ENCODE measurements at places on chromosomes 5 and 9.

DNA sequence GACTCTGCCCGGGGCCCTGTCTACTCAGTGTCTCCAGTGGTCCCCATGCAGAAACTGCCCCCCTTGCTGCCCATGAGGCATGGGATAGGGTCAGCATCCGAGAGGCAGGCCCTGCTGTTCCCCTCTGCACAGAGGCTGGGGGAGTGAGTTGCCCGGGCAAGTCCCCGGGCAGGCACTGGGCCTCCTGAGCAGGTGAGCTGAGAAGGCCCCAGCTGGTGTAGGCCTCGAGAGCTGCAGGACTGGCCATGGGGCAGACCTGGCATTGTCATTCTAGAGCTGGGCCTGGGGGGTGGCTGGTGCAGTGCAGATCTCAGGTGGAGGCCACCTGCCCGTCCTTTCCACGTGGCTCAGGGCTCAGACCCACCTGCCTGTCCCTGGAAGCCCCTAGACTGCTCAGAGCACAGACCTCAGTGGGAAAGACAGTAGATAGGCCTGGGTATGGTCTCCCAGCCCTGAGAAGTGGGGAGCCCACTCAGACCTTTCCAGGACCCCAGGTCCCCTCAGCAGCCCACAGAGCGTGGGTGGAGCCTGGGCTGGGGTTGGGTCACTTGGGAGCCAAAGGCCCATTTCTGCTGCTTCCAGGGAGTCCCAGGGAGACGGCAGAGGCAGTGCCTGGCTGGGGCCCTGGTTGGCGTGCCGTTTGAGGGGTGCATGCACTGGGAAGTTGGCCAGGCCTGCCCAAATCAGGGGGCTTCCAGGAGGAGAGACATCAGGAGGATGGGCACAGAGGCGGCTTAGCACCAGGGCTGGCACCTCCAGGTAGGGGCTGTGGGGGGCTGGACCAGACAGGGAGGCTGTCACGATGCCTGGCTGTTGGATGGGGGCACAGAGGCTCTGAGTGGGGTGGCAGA, 4.8 kb upstream of the NOTCH1 start:
- no peak for DNase-seq

- no peak for DNase-seq
Measured at GRCh38 chr5:138148811-138149210, 9.6 kb upstream of the NME5 start.

DNA sequence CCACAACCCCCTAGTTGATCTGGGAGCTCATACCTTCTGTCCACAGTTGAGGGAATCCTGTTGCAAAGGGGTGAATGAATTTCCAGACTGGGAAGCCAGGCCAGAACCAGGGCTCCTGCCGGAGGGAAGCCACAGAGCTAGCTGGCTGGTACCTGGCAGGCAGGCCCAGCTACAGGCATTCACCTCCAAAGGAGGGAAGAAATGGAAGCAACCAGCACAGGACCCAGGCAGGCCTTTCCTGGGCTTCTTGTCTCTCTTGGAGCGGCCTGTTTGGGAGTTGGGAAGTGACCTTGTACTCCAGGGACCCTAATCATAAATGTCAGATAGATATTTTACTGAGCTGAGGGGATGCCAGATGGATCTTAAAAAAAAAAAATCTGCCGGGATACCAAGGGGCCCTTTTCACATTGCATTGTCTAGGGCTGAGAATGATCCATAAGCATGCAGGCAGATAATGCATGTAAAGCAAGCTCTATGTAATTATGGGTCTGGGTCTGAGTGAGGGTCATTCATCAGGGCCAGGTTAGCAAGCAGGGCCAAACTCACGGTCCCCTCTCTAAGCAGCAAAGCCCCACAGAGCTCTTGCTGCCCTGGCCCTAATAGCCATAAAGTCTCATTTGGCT, 8.4 kb downstream of the NR2F1 start:
- DNase-seq = no peak

- no peak for DNase-seq
Measured at GRCh38 chr9:12930906-12931305, 156.1 kb downstream of the LURAP1L start.

GRCh38 chr5:59143926-59144333, 561.1 kb downstream of the RAB3C start:
- no peak for DNase-seq

- no peak for DNase-seq
Measured at GRCh38 chr9:27382308-27382707, 85.4 kb upstream of the EQTN start.

DNA sequence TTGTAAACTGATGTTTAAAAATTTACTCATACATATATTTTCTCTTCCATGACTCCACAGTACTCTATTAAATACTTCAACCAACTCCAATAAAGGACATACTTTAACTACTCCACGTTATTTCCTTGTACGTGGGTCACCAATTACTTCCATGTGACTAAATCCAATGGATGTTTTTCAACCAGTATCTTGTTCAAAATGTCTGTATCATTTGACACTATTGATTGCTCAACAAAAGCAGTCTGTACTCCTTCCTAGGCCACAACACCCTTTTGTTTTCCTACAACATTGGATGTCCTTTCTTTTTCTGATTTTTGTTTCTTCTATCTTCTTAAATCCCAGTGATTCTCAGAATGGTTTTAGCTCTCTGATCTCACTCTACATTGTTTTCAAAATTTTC, 943.7 kb downstream of the EFNA5 start:
- DNase-seq = no peak

DNA sequence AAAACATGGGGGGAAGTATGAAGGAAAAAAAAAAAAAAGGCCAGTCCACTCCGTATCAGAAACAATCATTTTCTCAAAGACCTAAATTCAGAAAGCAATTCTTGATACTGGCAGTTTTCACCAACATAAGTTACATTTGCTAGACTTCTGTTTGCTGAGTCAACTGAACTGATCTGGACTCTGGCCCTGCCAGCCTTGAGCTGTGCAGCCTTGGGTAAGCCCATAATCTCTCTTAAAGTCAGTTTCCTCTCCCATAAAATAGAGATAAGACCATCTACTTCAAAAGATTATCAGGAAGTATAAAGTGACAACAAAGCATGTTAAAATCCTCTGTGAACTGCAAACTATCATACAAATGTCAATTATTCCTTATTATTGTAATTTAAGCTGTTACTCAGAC, 106.8 kb downstream of the MAPKAP1 start:
- no peak for DNase-seq

- no peak for DNase-seq
Measured at GRCh38 chr5:56498759-56499395, 265.7 kb upstream of the ANKRD55 start.

DNA sequence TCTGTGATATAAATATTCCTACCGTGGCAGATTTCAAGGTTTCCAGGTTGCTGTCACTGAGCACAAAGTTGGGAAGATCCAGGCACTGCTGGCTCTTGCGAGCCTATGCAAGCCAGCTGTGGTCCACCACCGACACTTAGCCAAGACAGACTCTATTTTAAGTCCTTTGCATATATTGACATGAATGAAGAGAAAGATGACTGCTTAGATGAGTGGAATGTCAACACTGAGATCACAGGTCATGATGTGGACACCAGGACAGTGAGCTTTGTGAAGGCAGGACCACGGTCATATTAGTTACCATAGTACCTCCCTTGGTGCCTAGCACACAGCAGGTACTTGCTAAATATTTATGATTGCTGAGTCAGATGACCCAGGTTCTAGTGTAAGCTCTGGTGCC, 217.0 kb downstream of the PAPPA start:
- DNase-seq = no peak

DNA sequence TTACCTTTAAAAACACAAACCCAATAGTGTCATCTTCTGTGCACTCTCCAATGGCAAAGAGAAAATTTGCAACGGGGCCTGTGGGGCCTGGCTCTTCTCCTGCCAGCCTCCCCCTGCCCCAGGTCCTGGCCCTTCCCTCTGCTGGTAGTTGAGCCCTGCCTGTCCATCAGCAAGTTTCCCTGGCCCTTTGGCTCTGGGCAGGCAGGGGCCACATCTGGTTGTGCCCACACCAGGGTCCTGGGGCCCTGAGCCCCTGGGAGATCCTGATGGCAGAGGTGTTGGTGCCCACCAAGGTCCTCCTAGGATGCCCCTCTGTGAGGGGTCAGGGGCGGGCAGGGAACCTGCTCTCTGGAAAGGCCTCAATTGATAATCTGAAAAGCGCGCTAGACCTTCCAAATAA, 157.3 kb downstream of the DAB2IP start:
- no peak for DNase-seq

- no peak for DNase-seq
Measured at GRCh38 chr5:18807256-18808149, 1173.2 kb downstream of the TAF11L14 start.

DNA sequence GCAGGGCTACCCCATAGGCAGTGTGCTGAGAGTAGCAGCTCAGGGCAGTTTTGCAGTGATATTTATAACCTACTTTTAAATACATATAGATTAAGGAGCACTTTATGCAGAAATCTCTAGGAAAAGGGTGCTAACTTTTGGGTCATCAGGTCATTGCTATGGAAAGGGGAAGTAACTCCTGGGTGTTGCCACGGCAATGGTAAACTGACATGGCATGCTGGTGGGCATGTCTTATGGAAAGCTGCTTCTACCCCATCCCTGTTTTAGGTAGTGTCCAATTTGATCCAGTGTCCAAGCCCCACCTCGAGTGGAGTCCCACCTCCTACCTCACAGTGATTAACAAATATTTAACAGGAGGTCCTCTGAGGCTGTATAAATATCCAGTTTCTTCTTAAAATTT, 56.8 kb upstream of the XPA start:
- DNase-seq = no peak

- no peak for DNase-seq
Measured at GRCh38 chr5:154779105-154779504, 23.9 kb downstream of the LARP1 start.

DNA sequence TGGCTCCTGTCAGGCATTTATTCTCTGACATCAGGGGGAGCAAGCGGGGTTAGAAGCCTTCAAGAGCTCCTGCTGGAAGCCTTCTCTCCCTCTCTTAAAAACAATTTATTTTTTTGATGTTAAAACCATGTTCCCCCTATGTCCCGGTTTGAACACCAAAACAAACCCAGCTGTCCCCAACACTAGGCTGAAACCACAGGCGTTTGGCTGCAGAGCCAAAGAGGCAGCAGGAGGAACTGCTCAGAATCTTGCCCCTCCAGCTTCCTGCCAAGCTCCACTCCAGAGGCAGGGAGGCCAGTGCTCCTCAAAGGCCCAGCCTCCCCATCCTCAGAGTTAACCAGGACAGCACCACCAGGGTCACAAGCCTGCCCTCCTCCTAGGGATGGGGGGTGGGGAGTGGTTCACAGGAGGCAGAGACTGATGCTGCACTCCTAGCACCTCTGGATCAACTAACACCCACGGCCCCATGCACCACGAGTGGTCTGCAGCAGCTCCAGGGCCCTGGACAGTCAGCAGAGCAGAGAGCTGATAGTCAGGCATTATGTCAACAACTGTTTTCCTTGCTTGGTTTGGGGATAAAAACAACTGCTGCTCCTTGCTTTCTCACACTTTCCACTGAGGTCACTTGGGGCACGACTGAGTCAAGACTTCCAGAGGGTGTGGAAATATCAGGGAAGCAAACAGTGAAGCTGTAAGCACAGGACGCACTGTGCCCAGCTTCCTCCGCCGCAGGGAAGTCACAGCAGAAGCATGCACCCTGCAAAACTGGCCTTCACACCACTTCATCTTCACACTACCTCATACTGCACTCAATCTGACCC, 96.5 kb upstream of the ADRA1B start:
- no peak for DNase-seq

All from T-helper 17 cell (primary cell).